ENCODE measurements at places on chromosomes 6 and 20.
A peak's percentile ranks its signal among the peaks of the same experiment; 100 is the strongest.

- DNase-seq: no peak
Observed at GRCh38 chr20:24146231-24146634, 157.7 kb upstream of the GGTLC1 start.

- no peak for DNase-seq
Observed at GRCh38 chr20:22711971-22712755, 127.8 kb upstream of the FOXA2 start.

DNA sequence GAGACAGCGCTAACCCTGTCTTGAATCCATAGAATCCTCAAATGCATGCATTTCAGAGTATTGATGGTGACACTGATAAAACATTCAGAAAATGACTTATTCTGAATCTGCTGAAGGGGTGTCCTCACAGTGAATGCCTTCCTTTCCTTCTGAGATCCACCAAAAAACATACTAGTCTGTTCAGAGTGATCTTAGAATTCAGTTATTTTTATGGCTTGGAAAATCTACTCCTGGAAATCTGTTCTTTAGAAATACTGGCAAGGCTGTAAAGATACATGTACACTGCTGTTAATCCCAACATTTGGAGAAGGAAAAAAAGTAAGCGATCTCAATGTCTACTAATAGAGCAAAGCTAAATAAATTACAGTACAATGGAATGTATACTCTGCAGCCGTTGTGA is 672.6 kb upstream of the AGPAT4 start:
- DNase-seq: no peak

DNA sequence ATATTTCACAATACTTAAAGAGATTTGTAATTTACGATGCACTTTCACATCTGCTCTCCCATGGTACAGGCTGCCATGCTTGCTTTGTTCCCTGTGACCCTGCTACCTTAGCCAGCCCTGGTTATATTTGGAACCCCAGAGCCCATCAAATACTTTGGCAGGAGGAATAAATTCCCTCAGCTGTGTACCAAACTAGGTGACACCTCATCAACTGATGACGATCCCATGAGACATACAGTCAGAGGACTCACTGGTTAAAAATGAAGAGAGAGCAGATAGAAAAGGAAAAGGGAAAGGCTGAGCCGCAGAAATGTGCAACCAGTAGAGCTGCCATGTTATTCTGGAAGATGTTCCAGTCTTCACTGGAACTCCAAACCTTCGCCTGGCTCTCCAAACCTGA is 120.0 kb downstream of the SIM1 start:
- peak; percentile 40 for DNase-seq

DNA sequence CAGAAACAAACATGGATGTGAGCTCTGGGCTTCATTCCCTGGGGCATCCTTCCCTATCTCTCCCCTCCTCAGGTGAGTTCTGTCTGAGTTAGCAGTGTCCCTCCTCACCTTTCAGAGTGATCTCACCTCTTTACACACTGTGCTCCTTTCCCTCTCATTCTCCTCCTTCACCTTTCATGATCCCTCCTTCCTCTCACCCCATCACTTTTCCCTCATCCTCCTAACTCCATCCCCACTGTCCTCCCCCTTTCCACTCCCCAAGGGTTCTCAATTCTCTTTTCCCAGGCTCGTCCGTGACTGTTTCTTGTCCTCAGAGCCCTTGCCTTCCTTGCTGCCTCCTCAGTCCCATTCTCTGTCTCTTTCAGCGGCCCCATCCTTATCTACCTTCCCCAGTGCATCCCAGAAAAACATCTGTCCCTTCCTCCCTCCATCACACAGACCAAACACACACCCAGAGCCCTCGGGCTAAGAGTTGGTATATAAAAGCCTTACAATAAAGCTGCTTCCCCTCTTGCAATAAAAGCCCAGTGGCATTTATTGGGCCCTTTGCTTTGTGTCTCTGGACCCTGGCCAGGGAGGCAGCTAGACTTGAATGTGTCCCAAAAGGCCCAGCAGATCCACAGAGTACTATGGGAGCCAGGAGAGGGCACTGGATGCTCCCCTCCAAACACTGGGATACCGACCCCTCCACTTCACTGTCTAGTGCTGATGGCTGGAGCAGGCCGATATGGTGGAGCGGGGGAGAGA is 1.9 kb downstream of the RNF39 start:
- no peak for DNase-seq

DNA sequence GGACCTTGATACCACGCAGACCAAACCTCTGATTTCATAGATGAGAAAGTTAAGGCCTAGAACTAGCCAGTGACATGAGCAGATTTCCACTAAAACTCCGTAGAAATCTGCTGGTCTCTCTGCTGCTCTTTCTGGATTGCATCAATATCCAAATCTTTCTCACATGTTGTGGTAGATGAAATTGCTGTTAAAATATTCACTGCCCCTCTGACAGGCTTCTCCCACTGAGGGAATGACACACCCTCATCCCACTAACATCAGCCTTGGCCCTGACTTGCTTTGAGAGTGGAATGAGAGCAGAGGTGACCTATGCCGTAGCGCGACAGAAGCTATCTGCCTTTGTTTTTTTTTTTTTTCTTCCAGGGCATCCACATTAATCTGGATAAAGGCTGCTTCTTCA is 20.4 kb upstream of the EXOC2 start:
- DNase-seq: no peak

DNA sequence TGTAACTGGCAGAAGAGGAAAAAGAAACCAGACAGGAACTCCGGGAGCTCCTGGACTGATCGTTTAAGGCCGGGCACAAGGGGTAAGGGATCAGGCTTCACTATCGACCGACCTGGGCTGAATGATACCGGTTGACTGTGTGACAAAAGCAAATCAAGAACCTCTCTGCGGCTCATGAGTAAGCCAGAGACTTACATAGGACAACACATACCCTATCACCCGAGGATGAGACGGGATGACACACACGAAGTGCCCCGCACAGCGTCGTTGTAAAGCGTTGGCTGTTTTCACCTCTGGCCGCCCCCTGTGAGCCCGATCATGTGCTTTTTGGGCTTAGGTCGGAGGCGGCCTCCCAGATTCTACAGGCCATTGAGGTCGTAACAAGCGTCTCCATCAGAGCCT is 695 bp upstream of the TGIF2 start:
- no peak for DNase-seq

DNA sequence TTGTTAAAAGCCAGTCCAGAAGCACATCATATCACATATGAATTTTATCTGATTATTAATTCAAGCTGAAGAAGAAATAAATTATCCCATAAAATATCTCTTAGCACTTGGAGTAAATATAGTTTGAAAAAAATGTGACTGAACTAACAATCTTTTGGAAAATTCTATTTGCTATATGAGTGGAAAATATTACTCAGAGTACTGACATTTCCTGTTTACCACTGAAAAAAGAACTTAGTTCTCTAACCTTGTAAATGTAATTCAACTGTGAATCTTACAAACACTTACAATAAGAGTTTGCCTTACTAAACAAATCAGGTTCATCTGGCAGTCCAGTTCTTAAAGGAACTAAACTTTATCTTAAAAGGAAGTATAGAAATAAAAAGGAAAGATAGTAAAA is 44.2 kb downstream of the MOXD1 start:
- peak; percentile 13 for DNase-seq

- DNase-seq: no peak
Observed at GRCh38 chr20:42706759-42707158, 482.9 kb downstream of the PTPRT start.

DNA sequence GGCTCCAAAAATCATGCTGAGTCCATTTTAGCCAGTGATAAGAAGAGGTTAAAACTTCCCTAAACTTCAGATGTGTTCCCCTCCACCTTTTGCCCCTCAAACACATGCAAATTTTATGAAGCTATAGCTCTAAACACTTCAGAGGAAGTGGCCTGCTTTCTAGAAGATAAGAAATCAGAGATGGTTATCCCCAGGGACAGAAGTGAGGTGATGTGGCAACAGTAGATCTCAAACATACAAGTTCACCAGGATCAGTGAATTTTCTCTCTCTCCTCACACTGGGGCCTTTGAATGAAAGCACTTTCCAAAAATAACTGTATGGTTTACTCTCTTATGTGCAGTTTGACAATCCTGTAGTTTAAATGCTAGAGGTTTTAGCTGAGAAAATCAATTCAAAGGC is 332.0 kb downstream of the BTBD9 start:
- DNase-seq: no peak

GRCh38 chr6:158168040-158168289 is at the start of gene SERAC1:
TSS of gene SERAC1 (minus strand) at chr6:158168262. CDS start at chr6:158158363, 9,899 bp downstream.
- no peak for DNase-seq
